Choroid plexus epithelial cell (primary cell): ENCODE measurements at places on chromosomes 5 and 9.
A peak's percentile ranks its signal among the peaks of the same experiment; 100 is the strongest.

- DNase-seq, result no peak
Measured at GRCh38 chr9:6467006-6467625, 54.1 kb downstream of the UHRF2 start.

- no peak for DNase-seq
Measured at GRCh38 chr9:116394894-116395698, 241.5 kb downstream of the PAPPA start.

DNA sequence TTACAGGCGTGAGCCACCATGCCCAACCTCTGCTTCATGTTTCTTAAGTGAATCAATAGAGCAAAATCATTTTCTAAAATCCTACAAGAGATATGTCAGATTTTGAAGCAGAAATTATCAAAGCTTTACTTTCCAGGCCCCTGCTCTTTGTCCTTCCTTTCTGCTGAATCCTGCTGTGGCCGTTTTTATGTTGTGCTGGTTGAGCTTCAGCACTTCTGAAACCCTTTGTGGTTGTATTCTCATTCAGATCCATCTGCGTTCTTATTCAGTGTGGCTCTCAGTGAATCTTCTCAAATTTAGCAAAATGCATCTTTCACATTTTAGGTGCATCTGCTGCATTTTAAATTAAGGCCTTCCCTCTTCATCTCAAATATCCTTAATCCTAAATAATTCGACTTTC, 26.0 kb downstream of the JMY start:
- no peak for DNase-seq

GRCh38 chr5:166342402-166342801, 1949.0 kb upstream of the WWC1 start:
- no peak for DNase-seq

- DNase-seq, result peak; percentile 44
Measured at GRCh38 chr5:91928754-91929521, 545.8 kb upstream of the ARRDC3 start.

GRCh38 chr9:133334161-133334560, 1.8 kb downstream of the SURF6 start:
- DNase-seq, result no peak

DNA sequence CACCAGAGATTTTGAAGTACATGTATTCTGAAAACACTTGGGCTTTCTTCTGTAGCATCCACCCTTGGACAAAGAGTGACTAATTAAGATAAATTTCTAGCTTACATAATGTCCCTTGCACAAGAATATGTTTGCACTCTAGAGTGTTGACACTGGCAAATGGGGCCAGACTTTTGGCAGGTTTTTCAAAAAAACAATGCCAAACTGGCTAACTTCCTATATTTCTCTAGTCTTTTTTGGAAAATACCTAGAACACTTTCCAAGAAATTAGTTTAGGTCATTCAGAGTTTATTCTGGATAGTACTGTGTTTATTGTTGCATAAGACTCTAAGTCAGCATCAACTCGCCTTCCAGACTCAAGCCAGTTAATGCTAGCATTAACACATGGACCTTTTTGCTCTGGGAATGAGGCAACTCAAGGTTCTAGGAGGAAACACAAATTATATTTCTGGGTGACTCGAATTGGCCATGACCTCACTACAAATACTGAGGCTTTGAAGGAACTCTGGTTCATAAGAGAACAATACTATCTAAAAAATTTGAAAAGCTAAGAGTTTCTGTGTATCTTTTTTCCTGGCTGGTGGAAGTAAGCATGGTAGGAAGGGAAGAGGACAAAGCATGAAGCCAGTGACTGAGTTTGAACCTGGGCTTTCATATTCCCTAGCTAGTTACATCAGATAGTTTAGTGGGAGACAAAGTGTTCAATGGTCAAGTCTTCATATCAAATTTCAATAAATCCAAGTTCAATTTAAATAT, 101.6 kb downstream of the NREP start:
- DNase-seq, result peak; percentile 65
